ENCODE measurements at places on chromosomes 1 and 21. TPM values are rescaled to one million over a fixed set of nuclear protein-coding genes. Genes with fewer than 3 reads are reported as not detected.

- DNase-seq: no peak
Observed at GRCh38 chr1:110223581-110223980, 13.5 kb downstream of the KCNC4 start.

- DNase-seq: no peak
Observed at GRCh38 chr1:1869469-1869868, 21.4 kb downstream of the GNB1 start.

DNA sequence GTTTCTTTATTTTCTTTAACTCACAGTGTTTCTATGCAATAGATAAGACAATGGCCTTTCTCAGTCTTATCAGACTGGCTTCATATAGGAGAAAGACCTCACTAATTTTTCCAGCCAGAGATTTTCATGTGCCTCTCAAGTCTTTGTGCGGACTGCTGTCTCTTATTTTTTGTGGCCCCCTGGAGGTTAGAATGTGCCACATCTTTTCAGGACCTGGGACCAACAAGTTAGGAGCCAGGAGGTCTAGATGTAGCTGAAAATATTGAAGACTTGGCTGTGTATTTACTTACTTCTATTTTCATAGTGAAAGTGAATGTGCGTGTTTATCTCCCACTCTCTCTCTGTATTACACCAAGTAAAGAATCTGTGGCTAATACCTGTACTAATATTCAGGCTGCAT lies 42.1 kb upstream of the CFHR3 start:
- DNase-seq: no peak

GRCh38 chr1:41678111-41678878 lies 193.8 kb upstream of the EDN2 start:
- DNase-seq: no peak

- no peak for DNase-seq
Observed at GRCh38 chr1:69073176-69073575, 494.5 kb upstream of the LRRC7 start.

- peak; percentile 1 for DNase-seq
Observed at GRCh38 chr1:193013005-193013404, 46.2 kb downstream of the UCHL5 start.

DNA sequence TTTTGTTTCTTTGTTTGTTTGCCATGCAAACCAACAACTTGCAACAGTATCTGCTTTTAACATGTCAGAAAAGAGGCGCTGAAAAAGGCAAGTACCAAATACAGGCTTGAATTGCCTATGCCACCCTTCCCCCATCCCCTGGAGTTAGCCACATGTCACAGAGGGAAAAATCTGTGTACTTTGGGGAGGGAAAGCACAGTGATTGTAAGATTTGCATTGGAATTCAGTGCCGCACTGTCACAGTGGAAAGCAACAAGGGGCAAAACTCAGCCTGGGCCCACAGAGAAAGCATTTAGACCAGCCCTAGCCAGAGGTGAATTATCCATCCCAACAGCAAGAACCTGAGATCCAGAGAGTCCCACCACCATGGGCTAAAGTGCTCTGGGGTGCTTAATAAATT lies 52.4 kb upstream of the ACADM start:
- no peak for DNase-seq

- DNase-seq: no peak
Observed at GRCh38 chr1:3237994-3238702, 169.1 kb downstream of the PRDM16 start.

DNA sequence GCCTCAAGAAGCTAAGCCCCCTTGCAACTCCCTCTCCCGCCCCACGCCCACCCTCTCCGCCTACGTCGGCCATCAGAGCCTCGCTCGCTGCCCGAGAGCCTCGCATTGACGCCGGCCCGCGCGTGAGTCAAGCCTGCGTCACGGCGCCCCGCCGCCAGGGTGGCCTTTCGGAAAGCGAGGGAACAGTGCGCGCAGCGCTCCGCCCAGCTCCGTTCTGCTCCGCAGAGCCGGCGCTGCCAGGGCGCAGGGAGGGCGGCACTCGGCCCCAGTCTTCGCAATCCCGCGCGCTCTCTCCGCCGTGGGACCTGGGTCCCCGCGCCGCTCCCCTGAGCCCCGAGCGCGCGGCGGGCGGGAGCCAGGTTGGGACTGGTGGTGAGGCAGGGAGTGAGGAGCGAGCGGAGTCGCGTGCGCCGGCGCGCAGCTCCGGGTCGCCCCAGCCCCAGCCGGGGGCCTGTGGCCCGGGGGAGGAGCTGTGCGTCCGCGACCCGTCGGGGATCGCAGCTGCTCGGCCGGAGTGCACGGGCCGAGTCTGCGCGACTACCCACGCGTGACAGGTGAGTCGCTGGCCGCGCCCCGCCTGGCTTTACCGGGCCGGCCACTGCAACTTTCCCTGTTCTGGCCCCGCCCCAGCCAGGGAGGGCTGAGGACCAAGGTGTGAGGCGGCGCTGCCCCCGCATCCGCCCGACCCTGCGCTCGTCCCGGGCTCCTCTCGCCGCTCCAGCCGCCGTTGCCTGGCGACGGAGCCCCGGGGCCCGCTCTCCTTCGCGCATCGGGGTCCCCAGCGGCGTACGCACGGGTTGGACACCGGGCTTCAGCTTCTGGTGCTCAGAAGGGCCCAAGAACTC lies at the start of gene SLC6A17:
Gene SLC6A17, plus strand, starts transcription at position 165 of the 845 bp plus-strand sequence. CDS start 16,436 bp downstream, outside the sequence.
- DNase-seq: peak; percentile 65

Gene EDARADD
- total RNA-seq: not detected

GRCh38 chr1:184951788-184952187 lies 22.5 kb downstream of the NIBAN1 start:
- no peak for DNase-seq

DNA sequence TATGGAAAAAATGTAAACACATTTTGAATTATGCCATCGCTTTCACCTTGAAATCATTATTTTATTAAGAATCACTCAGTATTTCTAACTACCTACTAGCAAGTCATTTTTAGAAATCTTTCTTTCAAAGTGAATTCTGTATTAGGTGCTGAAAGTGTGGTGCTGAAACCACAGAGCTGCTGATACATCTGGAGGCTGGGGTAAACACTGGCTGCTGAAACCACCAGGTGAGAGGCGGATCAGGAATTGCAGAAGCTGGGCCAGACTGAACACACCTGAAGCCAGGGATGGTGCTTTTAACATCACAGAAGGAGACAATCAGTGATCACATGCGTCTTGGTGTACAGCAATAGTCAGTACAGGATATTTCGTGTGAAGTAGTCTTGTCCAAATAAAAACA lies 42.2 kb upstream of the KCNE1 start:
- no peak for DNase-seq

Gene LEFTY1
- total RNA-seq: not detected

GRCh38 chr1:86205741-86206140 lies 49.2 kb upstream of the COL24A1 start:
- DNase-seq: peak; percentile 33

Gene MRPL37
- 117 TPM for total RNA-seq

DNA sequence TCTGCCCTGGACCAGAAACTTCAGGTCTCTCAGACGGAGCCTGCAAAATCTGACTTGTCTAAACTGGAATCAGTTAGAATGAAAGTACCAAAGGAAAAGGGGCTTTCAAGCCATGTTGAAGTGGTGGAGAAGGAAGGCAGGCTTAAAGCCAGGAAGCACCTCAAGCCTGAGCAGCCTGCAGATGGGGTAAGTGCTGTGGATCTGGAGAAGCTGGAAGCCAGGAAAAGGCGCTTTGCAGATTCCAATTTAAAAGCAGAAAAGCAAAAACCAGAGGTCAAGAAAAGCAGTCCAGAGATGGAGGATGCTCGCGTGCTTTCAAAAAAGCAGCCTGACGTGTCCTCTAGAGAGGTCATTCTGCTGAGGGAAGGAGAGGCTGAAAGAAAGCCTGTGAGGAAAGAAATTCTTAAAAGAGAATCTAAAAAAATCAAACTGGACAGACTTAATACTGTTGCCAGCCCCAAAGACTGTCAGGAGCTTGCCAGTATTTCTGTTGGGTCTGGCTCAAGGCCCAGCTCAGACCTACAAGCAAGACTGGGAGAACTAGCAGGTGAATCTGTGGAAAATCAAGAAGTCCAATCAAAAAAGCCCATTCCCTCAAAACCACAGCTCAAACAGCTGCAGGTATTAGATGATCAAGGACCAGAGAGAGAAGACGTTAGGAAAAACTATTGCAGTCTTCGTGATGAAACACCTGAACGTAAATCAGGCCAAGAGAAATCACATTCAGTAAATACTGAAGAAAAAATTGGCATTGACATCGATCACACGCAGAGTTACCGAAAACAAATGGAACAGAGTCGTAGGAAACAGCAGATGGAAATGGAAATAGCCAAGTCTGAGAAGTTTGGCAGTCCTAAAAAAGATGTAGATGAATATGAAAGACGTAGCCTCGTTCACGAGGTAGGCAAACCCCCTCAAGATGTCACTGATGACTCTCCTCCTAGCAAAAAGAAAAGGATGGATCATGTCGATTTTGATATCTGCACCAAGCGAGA lies 46.6 kb downstream of the ZBTB17 start:
- DNase-seq: no peak

Gene RGS13
- total RNA-seq: not detected

DNA sequence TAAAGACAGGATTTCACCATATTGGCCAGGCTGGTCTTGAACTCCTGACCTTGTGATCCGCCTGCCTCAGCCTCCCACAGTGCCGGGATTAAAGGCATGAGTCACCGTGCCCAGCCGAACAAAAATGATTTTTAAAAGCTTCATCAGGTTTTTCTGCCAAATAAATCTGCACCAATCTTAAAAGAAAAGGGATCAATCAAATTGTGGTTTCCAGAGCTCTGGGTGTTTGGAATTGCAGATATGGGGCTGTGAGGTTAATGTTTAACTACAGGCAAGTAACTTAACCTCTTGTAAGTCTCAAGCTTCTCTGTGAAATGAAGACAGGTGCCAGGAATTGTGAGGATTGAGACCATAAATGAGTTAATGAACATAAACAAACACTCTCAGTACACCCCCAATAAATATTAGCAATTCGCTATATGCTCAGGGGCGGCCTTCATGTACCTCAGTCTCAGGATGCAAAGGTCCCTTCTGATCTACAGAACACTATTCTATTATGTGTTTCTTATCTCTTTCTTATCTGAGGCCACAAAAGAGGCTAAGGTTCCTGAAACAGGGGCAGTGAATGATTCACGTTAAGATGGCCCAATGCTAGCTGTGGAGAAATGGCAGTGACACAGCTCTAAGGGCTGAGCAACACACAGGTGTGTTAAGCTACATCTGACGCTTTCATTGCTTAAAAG lies 7.1 kb upstream of the GNPAT start:
- DNase-seq: no peak

Gene BTBD8
- 1.8 TPM for total RNA-seq

DNA sequence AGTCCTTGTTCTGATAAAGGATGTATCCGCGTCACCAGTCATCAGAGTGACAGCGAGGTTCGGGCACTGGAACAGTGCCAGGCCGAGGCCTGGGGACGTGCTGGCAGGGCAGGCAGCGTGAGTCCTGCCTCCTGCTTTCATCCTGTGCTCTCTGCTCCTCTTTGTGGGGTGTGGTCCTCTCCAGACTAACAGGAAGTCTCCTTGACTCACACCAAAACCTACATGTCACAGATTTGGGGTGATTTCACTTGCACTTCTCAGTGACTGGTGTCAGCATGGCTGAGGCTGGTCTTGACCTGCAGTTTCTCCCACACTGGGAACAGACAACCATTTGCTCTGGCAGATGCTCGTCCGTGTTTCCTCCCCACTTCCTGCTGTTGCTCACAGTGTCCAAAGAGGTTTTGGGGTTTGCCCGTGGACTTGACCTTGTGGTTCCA lies 8.8 kb upstream of the NLRP3 start:
- DNase-seq: no peak

Data from HFFc6 (cell line).